ENCODE measurements at places on chromosomes 4 and X.

DNA sequence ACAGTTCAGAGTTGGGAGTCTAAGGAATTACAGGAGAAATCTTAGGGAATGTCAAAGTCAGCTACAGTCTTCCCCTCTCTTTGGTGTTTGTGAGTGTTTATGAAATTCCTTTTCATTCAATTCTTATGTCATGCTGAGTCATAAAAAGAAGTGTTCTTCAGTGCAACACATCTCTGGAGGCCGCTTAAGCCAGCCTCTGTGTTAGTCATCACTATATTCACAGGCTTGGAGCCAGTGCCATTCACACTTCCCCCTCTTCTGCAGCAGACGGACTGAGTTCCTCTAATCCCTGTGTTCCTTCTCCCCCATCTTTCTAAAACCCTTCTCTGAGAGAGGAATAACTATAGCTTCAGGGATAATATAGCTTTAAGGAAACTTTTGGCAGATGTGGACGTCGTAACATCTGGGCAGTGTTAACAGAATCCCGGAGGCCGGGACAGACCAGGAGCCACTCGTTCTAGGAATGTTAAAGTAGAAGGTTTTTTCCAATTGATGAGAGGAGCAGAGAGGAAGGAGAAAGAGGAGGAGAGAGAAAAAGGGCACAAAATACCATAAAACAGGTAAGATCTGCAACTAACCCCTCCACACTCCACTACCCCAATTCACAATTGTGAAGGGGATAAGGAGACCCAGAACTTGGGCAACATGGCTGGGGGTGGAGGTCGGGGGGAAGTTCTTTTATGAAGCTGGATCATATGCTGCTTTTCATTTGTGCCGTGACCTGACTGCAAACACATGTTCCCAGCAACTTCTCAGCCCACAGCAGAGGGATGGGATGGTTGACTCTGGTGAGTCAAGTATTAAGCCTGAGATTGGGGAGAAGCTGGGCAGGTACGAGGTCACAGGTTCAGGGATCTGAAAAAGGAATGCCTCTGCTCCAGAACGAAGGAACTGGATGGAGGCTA lies at the start of gene SRPX2:
Gene SRPX2, plus strand, starts transcription at position 244 of the 905 bp plus-strand sequence. CDS start 2,124 bp downstream, outside the sequence.
- no peak for DNase-seq

DNA sequence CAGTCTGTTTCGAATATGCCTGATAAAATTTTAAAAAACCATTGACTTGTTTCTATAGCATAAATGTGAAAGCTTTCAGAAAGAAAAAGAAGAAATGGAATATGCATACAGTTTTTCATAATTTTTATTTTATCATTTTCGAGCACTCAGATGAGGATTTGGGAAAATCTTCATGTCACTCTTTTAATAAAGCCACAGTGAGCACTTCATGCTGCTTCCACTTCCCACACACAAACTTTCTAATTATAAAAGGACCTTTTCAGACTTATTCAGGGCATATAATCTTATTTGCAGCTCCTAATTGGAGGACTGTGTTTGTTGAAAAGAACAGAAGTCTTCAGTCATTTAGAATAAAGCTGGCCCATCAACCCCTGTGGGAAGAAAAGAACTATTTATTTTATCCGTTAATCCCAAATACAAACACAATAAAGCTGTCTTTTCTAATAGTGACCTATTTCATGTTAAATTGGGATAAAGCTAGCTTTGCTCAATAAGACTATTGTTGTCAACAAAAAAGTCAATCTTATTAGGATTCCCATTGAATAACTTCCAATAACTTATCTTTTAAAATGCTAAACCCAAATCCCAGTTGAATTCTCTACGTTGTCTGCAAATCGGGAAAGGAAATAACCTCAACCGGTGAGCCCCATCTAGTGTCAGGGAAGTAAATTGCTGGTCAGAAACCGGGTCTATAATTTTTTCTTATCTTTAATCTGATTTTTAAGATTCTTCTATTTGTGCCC lies 211.5 kb downstream of the PDGFRA start:
- no peak for DNase-seq

DNA sequence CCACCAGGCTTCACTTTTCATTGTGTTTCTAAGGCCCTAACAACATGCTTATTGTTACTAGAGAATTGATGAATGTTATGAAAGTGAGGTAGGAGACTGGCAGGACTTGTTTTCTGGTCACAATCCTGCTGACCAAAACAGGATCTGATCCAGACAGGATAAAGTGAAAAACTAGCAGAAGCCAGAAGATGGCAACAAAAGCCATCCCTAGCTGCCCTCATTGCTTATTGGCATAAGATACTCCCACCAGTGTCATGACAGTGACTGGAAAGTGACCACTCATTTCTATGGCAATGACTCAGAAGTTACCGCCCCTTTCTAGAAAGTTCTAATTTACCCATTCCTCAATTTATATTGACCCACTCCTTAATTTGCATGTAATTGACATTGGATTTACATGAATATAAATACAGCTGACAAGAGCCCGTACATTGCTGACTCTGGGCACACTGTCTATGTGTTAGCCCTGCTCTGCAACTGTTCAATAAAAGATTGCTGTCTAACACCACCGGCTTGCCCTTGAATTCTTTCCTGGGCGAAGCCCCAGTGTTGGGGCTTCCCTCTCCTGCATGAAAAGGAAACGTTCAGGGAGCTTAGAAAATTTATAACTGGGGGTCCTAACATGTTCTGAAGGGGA lies 30.0 kb upstream of the FGG start:
- no peak for DNase-seq

DNA sequence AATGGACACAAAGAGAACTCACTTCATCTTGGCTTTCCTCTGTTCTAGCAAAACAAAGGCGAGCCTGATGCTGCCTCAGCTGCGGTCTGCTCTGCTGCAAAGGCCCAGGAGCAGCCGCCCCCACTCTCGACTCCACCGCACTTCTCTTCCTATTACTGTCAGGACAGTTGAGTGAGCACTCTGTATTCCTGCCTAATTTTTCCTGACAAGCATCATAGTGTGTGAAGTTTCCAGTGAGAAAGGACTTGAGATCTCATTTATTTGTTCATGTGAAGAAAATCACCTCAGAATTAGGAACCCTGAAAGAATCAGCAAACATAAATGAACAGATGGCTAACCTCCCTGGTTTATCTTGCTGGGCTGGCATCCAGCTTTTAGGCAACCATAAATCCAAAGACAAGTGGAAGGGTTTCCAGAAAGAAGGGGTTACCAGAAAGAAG lies 15.6 kb downstream of the SCARB2 start:
- DNase-seq = no peak

- DNase-seq = no peak
Measured at GRCh38 chr4:73765296-73765695, 24.9 kb downstream of the CXCL8 start.

- DNase-seq = no peak
Measured at GRCh38 chrX:140090800-140091124, 125.4 kb upstream of the CXorf66 start.

Data from stimulated activated naive CD4-positive, alpha-beta T cell treated with Interleukin-2 at 50 U/mL for 16 hours (primary cell).